ENCODE measurements at places on chromosomes 6 and 20.
A peak's percentile ranks its signal among the peaks of the same experiment; 100 is the strongest.

GRCh38 chr6:167311286-167311685 lies 13.6 kb upstream of the TTLL2 start:
- DNase-seq = no peak

GRCh38 chr20:17875106-17875980 lies 93.3 kb downstream of the SNX5 start:
- DNase-seq = no peak

DNA sequence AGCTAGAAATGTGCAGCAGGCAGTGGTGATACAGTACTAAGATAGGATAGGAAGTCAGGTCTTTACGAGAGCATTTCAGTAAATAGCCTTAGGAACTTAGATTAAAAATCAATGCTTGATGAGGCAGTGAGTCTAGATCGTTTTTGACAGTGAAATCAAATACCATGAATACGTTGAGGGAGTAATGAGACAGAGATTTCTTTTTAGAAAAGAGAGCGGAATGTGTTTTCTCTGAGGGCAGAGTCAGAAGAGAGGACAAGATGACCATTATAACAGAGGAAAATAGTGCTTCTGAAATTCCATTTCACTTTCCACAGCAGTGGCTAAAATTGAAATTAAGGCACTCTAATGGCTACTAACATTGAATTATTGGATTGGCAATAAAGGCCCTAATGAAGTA lies 339.6 kb downstream of the UTRN start:
- no peak for DNase-seq

DNA sequence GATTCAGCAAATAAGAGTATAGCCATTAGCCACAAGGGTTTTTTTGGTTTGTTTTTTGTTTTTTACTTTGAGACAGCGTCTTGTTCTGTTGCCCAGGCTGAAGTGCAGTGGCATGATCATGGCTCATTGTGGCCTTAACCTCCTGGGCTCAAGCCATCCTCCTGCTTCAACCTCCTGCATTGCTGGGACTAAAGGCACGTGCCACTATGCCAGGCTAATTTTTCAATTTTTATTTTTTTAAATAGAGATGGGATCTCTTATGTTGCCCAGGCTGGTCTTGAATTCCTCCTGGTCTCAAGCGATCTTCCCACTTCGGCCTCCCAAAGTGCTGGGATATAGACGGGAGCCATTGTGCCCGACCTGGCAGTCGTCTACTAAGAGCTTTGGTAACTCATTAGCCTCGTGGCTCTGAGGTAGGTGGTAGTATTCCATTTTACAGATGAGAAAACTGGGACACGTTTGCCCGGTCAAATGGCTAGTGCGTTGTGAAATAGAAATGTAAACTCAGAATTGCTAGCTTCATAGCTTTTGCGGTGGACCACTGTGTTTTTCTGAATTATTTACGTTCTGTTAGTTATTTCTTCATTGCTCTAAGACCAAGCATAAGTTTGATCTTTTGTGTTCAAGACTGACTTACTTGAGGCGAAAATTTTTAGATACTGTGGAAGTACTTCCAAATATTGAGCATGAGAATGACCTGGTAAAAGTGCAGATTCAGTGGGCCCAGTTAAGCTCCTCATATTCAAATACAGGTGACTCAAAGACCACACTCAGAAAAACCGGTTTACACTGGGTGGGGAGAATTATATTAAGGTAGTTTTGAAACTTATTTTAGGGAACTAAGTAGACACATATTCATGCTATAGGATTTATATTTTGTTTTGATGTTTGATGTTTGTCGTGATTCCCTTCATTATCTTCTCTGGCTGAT lies 2.1 kb downstream of the PANK2 start:
- no peak for DNase-seq

DNA sequence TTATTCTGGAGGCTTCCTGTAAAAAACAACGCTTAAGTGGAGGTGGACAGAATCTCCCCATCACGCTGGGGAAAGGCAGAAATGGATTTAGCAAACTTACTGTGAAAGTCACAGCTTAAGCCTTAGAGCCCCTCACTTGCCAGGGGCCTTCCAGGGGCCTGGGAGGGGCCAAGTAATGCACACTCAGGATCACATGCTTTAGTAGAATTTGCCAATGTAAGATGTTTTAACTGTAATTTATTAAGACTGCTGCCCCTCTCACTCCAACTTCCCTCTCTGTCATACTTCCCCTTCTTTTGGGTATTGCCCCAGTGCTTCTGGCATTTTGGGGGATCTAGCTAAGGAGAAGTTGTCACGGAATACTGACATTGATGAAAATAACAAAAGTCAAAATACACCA lies 12.6 kb upstream of the ADA start:
- DNase-seq = no peak

GRCh38 chr6:159233365-159234101 lies 64.3 kb downstream of the FNDC1 start:
- no peak for DNase-seq

DNA sequence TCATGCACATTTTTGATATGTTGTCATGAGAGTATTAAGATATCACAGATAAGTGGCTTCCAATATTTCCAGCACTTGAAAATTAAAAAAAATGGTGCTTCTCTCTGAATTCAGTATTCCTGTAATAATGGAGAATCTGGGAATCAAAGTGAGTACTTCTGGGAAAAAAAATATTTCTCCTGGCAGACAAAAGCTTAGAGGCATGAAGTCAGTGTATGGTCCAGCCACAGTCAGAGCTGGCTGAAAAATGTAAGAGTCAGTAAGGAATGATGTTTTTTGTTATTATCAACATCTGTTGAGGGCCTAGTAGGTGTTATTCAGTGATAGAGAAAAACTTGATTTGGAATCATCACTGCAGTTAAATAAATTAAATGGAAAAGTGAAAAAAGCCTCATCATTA lies 3.2 kb upstream of the RFPL4B start:
- DNase-seq = no peak

- DNase-seq = peak; percentile 7
Measured at GRCh38 chr20:53028337-53029007, 56.3 kb downstream of the TSHZ2 start.

GRCh38 chr20:36745234-36745926 lies 510 bp downstream of the NDRG3 start:
- DNase-seq = no peak

GRCh38 chr20:48645666-48646065 lies 182.1 kb downstream of the PREX1 start:
- no peak for DNase-seq

- DNase-seq = no peak
Measured at GRCh38 chr6:68911811-68912210, 276.7 kb downstream of the ADGRB3 start.
